ENCODE measurements at places on chromosomes 12 and 14. TPM values are rescaled to one million over a fixed set of nuclear protein-coding genes. Genes with fewer than 3 reads are reported as not detected.

DNA sequence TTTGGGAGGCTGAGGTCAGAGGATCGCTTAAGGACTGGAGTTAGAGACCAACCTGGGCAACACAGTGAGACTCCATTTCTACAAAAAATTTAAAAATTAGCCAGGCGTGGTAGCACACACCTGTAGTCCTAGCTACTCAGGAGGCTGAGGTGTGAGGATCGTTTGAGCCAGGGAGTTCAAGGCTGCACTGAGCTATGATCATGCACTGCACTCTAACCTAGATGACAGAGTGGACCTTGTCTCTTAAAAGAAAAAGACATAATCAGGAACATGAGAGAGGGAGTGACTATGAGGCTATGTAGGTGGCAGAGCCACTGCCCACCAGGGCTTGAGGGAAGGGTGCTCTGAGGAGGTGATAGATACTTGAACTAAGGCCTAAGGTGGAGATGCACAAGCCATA, 49.2 kb upstream of the PLXNC1 start:
- DNase-seq = no peak

- no peak for DNase-seq
Observed at GRCh38 chr14:33282331-33283230, 343.9 kb downstream of the NPAS3 start.

- no peak for DNase-seq
Observed at GRCh38 chr12:93403988-93404803, 26.5 kb downstream of the NUDT4 start.

DNA sequence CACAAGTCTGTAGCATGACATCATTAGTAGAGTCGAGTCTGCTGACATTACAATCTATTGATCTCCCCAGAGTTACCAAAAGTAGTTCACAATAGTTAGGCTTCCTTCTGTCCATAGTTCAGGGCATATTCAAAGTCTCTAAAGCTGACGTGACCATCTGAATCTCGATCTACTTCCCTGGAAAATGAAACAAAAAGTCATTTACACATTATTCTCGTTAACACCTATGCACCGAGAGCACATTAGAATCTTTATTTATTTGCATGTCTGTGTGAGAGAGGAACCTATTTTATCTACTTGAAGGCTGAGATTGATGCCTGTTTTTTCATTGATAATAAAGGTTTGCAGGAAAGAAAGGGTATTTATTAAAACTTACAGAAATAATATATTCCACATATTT, 157.4 kb downstream of the EFCAB11 start:
- DNase-seq = no peak

DNA sequence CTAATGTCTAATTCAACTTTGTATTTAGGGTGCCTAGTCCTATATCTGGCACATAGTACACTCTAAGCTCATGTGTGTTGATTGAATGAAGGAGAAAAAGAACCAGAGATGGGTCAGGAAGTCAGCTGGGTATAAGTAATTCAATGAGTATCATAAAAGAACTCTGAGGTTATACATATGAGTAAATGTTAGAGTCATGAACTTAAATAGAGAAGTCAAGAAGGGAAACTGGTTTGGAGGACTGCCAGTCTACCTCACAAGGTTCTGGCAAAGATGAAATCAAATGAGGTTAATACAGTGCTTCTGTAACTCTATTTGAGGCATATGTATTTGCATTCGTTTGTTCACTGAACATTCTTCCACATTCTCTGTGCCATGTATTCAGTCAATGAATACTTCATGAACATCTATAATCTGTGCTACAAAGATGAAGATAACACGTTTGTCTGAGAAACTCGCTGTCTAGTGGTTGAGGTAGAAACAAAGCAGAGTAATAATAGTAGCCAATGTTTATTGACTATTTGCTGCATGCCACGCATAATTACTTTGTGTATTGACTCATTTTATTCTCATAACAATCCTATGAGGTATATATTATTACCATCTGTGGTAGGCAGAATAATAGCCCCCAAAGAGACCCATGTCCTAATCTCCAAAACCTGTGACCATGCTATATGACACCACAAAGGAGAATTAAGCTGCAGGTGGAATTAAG, 88.9 kb downstream of the PTGER2 start:
- no peak for DNase-seq

- DNase-seq = no peak
Observed at GRCh38 chr14:69171569-69171968, 18.6 kb upstream of the DCAF5 start.

- no peak for DNase-seq
Observed at GRCh38 chr12:14696265-14696741, at the start of gene GUCY2C. Gene GUCY2C, minus strand, starts transcription at chr12:14696599. Its CDS starts 151 bp downstream, at chr12:14696448.

DNA sequence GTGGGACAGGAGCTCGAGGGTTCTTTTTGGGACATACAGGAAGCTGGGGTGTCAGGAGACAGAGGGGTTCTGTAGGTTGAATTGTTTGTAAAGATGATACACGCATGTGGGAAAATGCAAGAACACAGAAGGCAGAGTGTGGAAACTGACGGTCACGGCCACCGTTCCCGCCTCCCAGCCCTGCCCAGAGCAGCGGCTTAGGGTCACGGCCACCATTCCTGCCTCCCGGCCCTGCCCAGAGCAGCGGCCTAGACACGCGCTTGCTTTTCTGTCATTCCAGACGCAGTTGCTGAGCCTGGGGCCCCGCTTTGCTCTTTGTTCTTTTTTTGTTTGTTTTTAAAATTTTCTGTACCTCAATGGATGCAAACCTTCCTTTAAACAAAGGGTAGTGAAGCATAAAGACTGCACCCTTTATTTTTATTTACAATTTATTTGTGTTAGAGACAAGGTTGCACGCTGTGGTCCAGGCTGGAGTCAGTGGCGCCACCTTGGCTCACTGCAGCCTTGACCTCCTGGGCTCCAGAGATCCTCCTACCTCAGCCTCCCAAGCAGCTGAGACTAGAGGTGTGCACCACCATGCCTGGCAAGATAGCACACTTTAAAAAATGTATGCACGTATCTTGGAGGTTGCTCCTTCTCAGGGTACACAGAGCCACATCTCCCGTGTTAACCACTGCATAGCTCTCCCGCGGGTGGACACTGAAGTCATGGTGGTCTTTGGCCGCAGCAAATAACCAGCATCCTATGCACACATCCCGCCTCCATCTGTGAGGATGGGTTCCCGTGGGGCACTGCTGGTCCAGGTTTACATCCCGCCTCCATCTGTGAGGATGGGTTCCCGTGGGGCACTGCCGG, 142.3 kb downstream of the ADGRD1 start:
- DNase-seq = no peak

- DNase-seq = no peak
Observed at GRCh38 chr12:79895071-79895470, 39.8 kb downstream of the PPP1R12A start.

- no peak for DNase-seq
Observed at GRCh38 chr14:53881921-53882320, 74.7 kb downstream of the BMP4 start.

- no peak for DNase-seq
Observed at GRCh38 chr14:80930836-80931389, 10.6 kb downstream of the CEP128 start.

DNA sequence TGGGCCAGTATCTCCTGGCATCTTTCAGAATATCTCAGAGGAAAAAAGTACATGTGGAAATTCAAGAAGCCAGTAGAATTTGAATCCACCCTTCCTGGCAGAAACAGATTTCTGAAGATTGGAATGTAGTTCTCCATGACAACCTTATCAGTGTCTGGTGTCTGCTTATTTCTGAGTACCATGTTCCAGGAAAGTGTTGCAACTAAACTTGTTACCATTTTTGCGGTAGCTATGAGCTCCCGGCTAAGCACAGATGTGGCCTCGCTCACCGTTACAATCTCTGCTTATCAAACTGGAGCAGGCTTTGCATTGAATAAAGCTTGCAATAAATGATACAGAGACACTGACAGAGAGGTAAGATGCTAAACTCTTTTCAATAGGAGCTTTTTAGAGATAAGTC, 13.0 kb upstream of the ITPR2 start:
- DNase-seq = no peak

GRCh38 chr14:91295276-91295845, 50.9 kb upstream of the GPR68 start:
- DNase-seq = no peak

GRCh38 chr12:53005986-53006809, at the start of gene EIF4B:
Gene EIF4B, plus strand, starts transcription at chr12:53006456. Its CDS starts 28 bp downstream, at chr12:53006484.
- peak; percentile 96 for DNase-seq

DNA sequence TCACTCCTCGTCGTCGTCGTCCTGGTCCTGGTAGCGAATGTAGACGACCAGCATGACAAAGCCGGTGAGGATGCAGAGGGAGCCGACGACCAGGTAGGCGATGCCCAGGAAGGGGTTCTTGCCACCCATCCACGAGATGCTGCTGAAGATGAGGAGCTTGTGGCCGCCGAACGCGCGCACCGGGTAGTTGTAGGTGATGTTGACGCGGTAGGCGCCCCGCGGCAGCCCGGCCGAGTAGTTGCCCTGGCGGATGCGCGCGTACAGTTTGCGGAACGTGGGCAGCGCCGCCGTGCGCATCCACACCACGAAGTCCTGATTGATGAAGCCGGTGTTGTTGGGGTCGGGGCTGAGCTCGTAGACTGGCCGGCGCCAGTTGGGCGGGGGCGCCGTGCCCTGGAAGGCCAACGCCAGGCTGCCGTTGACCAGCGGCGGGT, 1.0 kb downstream of the TMEM30B start:
- DNase-seq = no peak

DNA sequence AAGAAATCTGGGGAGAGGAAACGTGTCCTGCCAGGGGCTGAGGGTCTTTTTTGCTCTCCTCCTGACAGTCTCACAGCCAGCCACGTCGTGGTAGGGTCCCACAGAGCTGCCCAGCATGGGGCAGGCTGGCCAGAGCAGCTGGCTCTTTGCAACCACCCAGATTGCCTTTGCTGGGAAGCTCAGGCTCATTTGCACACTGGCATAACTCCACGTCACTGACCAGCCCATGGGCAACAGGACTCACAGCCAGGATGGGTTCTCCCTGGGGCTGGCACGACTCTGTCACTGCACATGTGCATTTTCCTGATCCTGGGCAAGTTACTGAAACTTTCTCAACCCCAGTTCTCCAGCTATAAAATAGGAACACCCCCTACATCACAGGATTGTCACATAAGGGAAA, 242.2 kb downstream of the DPF3 start:
- DNase-seq = no peak

DNA sequence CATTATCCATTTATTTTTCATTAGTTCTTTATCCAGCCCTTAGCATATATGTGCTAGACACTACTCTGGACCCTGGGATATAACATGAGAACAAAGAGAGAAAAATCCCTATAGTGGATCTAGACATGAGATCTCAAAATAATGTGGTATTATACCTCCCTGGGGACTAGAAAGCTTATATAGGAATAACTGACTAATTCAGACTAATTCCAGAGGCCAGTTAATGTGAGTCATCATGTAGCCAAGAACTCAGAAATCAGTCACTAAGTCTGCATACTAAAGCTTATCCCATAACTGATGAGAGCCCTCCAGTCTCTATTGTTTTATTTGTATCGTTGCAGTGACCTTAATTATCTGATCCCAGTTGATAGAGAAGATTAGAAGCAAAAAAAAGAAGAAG, 267.1 kb upstream of the RGS6 start:
- no peak for DNase-seq

DNA sequence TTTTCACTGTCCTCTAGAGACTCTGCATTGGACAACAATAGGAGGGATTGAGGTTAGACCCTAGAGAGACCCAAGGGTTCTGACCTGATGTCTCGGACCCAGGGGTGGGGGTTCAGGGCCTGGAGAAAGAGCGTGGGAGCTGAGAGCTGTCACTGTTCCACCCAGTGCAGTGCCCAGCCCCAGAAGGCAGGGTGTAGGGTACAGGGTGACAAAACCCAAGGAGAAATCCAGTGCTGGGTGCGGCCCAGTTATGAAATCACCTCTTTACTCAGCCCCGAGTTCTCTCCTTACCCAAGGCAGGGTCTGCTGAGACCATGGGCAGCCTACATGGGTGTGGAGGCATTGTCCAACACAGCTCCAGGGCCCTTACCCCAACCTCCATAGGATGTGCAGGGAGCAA, 2.6 kb downstream of the AQP2 start:
- no peak for DNase-seq

- no peak for DNase-seq
Observed at GRCh38 chr12:132556216-132556615, 54.2 kb downstream of the LRCOL1 start.

GRCh38 chr12:92503029-92503931, 199.5 kb upstream of the PLEKHG7 start:
- no peak for DNase-seq

DNA sequence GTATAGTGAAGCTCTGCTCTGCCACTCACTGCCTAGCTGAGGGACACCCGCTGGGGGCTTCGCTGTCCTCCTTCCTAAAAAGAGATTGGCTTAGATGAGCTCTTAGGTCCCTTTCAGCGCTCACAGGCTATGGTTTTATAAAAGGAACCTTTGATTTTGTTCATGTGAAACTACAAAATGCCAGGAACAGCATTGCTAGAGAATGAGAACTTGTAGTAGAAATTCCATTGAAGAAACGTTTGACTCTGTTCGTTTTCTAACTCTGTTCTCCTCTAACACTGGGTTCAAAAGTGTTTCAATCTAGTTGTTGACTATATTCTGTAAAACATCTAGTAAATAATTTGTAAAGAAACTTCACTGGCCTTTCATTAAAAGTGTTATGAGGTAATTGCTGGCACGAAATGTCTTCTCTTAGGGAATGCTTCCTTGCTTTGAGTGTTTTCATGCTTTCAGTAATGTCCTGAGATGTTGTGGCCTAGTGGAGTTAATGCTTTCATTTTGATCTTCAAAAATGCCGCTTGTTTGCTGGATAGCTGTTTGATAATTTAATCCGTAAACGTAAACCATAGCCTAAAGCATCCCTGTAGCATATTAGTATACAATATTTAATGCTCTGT, 1.6 kb downstream of the MARK3 start:
- DNase-seq = no peak

- no peak for DNase-seq
Observed at GRCh38 chr14:33291529-33292104, 352.9 kb downstream of the NPAS3 start.

GRCh38 chr12:129771238-129771637, 132.6 kb downstream of the TMEM132D start:
- no peak for DNase-seq

- DNase-seq = no peak
Observed at GRCh38 chr14:80325688-80326087, 114.4 kb upstream of the DIO2 start.

- no peak for DNase-seq
Observed at GRCh38 chr14:71576472-71576871, 355.8 kb upstream of the RGS6 start.

GRCh38 chr12:103387385-103387784, 108.4 kb downstream of the C12orf42 start:
- no peak for DNase-seq

DNA sequence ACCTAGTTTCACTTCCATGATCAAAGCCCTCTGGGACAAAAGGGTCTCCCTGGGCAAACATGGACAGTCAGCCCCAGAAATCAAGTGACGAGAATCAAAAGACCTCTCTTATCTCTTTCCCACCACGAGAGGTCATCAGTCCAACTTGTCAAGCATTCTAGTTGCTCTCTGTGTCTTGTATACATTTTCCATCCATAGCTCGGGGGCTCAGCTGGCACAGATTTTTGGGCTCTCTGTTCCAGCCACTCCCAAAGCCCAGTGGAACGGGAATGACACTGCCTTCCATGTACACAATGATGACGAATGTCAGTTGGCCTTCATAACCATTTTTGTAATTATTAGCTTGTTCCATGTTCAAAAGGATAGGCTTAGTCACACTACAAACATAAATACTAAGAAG, 29.7 kb downstream of the NOS1 start:
- no peak for DNase-seq

TSHR gene
- 0.41 TPM for total RNA-seq

TCL1A gene
- not detected for total RNA-seq

PDZRN4 gene
- total RNA-seq = 46.9 TPM

SERPINA12 gene
- total RNA-seq = not detected

TAS2R7 gene
- total RNA-seq = 0.41 TPM

TBC1D30 gene
- 59.1 TPM for total RNA-seq

OVCH1 gene
- 0.41 TPM for total RNA-seq

DBX2 gene
- total RNA-seq = 2.9 TPM

OR11G2 gene
- not detected for total RNA-seq
